ENCODE measurements at places on chromosomes 4 and X.
A peak's percentile ranks its signal among the peaks of the same experiment; 100 is the strongest.

DNA sequence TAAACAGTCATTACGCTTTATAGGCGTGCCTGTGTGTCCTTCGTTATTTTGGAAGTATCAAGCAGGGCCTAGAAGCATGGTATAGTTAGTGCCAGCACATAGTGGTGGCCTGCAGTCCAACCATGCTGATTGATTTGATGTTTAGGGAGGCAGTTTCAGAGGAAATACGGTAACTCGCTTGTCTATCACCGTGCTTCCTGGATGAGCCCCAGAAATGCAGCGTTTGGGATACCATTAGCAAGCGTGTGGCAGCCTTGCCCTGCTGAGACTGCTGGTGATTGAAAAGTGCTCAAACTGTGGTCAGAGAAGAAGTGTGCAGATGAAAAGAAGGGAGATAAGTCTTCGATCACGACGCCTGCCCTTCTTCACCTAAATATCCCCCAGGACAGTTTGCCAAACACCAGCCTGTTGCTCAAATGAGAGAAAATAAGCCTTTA, 158.4 kb downstream of the CHIC2 start:
- no peak for DNase-seq

- no peak for DNase-seq
These were observed 16.3 kb downstream of the OFD1 start for GRCh38 chrX:13750812-13751211.

DNA sequence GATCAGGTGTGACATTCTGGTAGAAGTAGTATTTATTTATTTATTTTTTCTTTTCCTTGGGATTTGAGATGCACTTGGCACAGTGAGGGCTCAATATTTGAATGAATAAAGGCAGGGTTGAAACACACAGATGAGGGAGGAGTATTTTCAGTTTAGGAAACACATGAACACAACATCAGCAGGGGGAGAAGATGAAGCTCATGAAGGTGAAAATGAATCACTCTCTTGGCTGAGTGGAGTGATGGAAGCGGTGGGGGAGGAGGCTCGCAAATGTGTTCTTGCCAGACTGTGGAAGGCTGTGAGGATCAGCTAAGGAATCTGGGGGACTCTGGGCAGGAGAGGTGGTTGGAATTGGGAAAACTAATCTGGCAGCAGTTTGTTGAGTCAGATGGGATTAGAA, 55.3 kb downstream of the ARHGAP10 start:
- no peak for DNase-seq

DNA sequence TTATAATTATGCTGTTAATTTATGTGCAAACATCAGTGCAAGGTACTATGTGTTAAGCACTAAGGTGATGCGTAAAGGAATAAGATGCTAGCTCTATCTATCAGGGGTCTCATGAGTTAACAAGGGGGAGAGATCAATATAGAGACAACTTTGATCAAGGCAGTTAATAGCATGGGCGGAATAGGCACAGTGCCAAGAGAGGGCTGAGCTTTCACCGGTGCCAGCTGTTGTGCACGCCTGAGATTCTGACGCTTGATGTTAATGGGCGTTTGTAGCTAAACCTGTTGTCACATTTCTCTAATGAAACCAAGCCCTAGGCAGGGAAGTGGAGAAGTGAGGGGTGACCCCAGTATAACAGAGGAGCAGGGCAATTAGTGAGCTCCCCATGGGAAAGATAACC, 86.0 kb upstream of the NMU start:
- no peak for DNase-seq

DNA sequence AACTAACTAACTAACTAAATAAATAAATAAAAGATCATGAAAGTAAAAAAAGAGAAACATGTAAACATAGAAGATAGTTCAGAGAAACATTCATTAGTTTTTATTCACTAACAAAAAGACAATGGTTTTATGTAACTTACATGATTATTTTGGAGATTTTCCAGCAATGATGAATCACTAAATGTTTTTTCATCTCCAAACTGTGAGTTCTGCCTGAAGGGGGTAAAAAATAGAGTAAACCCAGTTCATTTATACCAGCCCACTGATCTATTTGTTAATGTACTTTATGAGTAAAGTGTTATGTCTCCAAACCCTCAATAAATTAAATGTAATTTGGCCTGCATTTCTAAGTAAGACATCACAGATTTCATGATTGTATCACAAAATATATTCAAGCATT, 101.1 kb downstream of the ATP8A1 start:
- no peak for DNase-seq

GRCh38 chr4:118997601-118998000, 108.9 kb downstream of the SYNPO2 start:
- no peak for DNase-seq

GRCh38 chr4:127140306-127140705, 492.5 kb upstream of the INTU start:
- no peak for DNase-seq

- DNase-seq: no peak
These were observed 26.7 kb upstream of the C1QTNF7 start for GRCh38 chr4:15400981-15401671.

- DNase-seq: no peak
These were observed 4.9 kb downstream of the CRLF2 start for GRCh38 chrX:1207496-1208025.

GRCh38 chrX:43493756-43494155, 162.3 kb upstream of the MAOA start:
- DNase-seq: no peak

DNA sequence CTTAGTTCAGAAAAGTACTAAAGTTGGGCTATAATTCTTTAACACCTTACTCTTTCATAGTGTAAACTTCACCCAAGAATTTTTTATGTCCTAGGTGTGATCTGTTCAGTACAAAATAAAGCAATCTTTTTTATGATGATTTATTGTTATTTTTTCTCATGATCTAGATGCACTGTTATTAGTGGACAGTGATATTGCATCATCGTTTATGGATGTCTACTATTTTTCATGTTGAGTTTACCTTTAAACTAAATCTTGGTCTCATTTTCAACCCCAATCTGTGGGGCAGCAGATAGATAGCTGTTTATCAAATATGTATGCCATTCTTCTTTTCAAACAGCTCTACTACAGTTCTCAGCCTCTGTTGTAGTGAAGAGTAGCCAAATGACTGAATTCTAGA, 215.4 kb downstream of the UGT8 start:
- no peak for DNase-seq

DNA sequence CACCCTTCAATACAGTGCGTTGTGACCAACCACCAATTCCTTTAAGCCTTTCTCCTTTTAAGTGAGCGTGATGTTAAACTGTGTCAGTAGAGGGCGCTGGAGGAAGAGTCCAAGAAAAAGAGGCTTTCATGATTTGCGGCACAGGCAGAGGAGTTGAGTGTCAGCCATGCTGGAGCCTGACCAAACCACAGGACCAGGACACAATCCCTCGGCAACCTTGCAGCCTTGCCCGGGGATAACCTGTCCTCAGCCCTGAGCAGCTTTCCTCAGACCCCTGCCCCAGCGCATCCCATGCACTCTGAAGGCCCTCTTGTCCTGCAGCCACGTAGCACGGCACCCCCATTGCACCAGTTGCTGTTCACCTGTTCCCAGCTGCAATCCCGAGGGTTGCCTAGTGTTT, 53.5 kb upstream of the SMIM31 start:
- DNase-seq: peak; percentile 74

- no peak for DNase-seq
These were observed 58.2 kb downstream of the ZNF827 start for GRCh38 chr4:145880355-145880960.

DNA sequence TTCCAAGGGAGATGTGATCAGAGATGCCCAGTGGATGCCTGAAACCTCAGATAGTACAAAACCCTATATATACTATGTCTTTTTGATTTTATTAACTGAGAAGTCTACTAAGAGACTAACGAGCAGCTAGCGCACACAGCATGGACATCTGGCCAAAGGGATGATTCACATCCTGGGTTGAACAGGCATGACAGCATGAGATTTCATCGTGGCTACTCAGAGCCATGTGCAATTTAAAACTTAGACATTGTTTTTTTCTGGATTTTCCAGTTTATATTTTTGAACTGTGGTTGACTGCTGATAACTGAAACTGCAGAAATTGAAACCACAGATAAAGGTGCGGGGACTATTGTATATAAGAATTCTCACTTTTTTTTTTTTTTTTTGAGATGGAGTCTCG, 2252.9 kb upstream of the AGA start:
- DNase-seq: no peak

GRCh38 chr4:5211282-5211839, 160.1 kb downstream of the STK32B start:
- DNase-seq: no peak

DNA sequence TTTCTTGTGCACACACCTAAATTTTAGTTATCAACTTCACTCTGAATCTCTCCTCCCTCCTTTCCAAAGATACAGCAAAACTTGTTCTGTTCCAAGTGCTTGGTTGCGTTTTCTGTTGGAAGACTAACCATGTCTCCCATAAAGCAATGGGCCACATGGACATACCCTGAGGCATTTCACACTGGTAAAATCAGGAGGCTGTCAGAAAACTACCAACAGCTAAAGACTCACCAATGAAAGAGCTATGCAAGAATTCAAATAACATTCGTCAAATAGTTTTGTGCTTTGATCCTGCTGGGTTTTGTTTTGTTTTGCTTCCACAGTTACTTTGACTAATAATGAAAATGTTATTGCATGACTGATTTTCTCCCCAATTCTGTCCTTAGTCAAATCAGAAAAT, 46.0 kb downstream of the PHEX start:
- DNase-seq: no peak

DNA sequence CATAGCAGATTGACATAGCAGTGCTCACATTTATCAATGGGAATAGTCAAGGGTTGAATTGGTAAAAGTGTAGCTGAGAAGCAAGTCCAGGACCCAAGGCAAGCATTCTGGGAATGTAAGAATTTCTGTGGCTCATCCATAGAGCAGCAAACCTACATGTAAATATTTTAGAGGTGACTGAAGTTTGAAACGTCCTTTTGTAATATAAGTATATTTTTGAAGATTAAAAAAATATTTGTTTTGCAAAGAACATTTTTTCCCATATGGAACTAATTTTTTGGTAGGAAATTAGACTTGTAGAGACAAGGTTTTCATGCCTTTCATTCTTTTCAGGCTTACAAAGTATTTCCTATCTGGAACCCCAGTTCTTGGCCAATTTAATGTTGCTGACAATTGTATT, 104.0 kb downstream of the TEX13A start:
- DNase-seq: no peak

DNA sequence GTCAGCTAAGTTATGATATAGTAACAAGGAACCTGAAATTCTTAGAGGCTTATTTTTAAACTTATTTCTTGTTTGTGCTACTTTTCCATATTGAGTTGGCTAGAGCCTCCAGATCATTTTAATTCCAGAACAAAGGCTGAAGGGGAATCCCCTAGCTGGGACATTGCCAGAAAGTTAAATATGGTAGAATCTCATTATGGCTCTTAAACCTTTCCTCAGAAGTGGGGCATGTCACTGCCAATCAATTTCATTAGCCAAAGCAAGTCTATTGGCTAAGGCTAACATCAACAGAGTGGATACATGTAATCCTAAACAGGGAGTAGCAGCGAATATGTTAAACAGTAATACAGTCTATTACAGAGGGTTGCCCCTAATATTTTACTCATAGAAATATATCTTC, 47.0 kb downstream of the FTHL17 start:
- DNase-seq: no peak

DNA sequence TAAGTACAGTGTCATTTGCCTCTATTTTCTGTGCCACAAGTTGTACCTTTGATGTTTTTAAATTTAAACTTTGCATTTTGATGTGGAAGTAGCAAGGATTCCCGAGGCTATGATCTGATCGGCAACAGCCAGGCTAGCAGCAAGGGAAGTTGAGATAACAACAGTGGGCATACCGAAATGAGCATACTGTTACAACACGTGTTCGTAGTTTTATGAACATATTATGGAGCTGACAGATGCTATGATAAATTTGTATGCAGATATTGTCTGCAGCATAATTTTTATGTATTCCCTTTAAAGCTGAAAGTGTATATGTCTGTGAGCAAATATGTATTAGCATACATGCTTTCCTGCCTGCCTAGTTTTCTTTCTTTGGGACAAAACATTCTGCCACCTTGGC, 306.1 kb downstream of the PCDH7 start:
- no peak for DNase-seq

DNA sequence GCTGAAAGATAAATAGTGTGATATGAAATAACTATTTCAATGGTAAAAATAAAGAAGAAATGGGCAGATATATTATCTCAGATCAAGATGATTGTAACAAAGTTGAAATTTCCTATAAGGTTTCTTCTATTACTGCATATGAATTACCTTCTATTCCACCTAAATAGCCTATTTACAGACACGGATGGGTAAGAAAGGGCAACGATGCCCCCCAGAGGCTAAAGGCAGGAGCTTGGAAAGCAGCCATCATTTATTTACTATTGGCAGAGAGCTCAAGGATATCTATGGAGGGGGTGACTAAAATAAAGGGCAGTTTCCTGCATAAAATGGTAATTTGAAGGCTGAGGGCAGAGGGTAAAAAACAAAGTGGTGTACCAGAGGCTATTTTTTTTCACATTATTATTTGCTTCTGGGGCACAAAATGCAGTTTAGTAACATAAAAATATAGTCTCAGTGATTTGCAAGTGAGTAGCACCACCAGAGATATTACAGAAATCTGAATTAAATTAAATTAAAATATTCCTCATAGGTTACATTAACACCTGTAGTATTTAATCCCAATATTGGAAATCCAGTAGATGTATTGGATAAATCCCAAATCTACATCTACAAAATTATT, 123.1 kb downstream of the BTC start:
- DNase-seq: peak; percentile 16

GRCh38 chr4:19358015-19358414, 893.7 kb upstream of the SLIT2 start:
- no peak for DNase-seq

DNA sequence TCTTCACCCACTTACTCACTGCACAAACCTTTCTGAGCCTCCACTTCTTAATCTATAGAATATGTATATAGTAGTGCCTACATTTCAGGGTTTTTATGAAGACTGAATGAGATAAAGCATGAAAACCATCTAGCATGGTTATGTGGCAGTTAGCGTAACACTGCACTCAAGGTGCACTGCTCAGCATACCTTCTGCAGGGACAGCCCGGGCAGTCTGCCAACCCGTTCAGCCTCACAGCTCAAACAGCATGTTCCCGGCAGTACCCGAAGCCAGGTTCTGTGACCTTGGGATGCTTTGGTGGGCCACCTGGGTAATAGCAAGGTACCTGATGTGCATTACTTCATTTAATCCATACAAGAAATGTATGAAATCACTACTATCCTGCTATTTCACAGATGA, 81.4 kb downstream of the DOCK11 start:
- DNase-seq: no peak

GRCh38 chrX:150644422-150644821, 48.8 kb upstream of the MTMR1 start:
- DNase-seq: no peak

DNA sequence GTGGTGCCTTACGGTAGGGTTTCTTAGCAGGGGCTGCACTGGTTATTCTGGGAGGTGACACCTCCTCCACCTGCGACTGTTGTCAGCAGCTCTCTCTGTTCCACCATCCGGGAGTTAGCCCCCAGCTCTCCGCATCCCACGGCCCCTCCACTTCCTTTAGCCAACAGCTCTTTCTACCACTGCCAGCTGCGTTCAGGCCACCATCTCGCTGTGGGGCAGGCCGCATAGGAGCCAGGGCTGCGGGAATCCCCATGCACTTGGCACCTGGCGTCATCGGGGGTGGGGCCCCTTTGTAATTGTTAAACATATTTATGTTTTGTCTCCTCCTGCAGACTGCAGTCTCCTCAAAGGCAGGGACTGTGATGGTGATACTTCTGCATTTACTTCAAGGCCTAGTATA, 480.2 kb downstream of the SMARCA1 start:
- no peak for DNase-seq

GRCh38 chr4:56739066-56739777, 58.1 kb upstream of the HOPX start:
- no peak for DNase-seq
